Thyroid gland (tissue), 4 donors: ENCODE measurements at places on chromosomes 1 and 21.
A peak's percentile ranks its signal among the peaks of the same experiment; 100 is the strongest.

- no peak for DNase-seq
These were observed 65.3 kb downstream of the SUSD4 start for GRCh38 chr1:223298701-223299100.

- no peak for DNase-seq
These were observed 151.6 kb upstream of the ZNF644 start for GRCh38 chr1:91173346-91173890.

GRCh38 chr1:67894981-67895735 is 61.9 kb upstream of the GNG12 start:
- no peak for DNase-seq

GRCh38 chr1:236313427-236313826 is 31.7 kb upstream of the ERO1B start:
- no peak for DNase-seq

DNA sequence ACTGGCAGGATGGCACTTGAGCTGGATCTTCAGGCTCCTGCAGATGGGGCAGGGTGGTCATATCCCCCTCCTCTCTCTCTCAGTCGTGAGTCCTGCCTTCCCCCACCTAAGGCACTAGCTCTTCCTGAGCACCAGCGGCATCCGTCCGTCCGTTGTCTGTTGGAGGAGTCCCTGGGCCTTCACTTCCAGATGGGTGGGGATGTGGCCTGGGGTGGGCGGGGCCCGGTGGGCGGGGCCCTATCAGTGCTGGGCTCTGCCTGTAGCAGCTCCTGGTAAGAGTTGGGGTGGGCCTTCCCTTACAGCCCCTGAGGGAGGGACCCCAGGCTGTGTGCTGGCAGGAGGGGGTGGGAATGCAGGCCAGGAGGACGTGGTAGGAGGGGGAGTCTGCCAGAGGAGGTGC is 10.3 kb downstream of the LDLRAD2 start:
- no peak for DNase-seq

DNA sequence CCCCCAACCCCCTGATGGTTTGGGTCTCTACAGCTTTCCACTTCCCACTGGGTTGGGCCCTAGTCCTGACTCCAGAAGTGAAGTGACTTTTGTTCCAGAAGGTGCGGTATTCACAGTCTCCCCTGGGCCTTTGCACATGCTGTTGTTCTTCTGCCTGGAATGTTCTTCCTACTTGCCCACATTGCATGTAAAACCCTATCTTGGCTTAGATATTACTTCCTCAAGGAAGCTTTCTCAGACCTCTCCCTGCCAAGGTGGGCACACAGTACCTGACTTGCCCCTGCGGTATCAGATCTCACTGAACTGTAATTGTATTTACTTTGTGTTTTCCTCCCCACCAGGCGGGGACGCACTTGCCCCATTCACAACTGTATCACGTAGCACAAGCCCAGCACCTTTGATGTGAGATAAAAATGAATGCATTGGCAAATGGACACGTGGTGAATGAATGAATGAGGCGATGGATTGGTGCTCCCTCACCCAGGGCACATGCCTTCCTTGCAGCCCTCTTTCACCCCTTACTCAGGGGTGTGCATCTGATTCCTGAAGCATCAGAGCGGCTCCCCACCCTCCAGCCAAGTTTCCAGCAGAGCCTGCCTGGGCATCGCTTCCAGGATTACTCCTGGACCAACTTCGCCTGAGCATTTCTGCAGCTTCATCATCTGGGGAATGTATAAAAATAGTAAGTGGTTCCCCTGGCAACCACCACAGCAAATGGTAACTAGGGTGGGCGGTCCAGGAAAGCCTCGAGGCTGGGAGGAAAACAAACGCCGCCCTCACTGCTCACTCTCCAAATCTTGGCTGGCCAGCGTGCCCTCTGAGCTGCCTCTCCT is 19.8 kb downstream of the NENF start:
- no peak for DNase-seq

DNA sequence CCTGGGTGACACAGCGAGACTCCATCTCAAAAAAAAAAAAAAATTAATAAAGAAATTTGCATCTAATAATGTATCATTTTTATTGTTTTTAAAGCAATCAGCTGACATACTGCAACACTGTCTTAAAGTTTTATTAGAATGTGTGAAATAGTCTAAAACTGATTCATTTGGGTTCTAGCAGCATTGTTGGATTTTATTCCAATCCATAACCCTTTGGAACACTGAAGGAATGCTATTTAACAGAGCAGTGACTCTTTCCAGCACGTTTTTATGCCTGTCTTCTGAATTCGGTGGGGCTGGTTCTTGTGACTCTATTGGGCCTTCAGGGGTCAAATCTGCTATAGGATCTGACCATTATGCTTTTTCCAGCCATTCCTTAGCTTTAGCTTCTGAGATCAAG is 18.2 kb upstream of the FMO4 start:
- DNase-seq, result no peak

DNA sequence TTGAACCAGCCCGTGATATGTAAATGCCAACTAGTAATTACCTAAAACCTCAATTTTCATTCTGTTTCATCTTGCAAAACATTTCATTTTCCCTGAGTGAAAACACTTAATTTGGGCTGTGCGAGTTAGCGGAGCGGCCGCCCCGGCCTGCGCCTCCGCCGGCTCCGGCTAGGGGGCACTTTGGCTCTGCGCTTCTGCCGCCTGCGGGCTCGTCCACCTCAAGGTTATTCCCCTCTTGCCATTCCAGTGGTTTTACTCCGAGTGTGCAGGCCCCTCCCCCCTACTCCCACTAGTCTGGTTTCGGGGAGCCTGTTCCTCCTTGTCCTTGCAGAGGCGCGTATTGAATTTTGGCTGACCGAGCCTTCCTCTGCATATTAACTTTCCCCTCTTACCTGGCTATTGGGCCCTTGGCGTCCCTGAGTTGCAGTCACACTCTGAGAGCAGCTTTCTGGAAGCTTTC is 55.6 kb downstream of the PEX14 start:
- peak; percentile 90 for DNase-seq

DNA sequence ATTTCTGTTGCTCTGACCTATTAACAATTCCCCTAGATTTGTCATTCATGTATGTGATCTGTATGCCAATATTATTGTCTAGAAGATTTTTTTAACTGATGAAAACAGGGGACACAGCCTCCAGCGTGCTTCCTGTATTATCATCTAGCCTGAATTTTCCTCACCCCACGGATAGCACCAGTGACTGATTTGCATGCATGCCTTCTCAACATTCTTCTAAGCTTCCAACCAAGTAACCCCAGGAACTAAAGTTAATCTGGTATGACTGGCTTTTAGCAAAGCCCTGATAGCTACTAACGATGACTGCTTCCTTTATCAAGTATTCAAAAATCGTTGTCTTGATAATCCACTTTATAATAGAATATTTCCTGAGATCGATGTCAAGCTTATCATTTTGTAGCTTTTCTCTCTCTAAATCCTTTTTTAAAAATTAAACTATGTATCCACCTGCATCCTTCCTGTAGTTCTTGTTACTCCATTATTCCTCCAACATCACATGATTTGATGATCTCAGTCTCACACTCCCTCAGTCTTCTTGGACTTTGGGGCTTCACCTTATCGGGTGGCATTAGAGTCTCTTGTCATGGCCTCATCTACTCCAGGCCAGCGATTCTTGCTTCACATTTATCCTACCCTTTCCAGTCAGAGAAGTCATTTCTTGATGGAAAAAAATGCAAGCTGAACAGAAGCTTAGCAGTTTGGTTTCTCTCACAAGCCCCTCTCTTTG is 19.0 kb downstream of the BCAR3 start:
- DNase-seq, result no peak

DNA sequence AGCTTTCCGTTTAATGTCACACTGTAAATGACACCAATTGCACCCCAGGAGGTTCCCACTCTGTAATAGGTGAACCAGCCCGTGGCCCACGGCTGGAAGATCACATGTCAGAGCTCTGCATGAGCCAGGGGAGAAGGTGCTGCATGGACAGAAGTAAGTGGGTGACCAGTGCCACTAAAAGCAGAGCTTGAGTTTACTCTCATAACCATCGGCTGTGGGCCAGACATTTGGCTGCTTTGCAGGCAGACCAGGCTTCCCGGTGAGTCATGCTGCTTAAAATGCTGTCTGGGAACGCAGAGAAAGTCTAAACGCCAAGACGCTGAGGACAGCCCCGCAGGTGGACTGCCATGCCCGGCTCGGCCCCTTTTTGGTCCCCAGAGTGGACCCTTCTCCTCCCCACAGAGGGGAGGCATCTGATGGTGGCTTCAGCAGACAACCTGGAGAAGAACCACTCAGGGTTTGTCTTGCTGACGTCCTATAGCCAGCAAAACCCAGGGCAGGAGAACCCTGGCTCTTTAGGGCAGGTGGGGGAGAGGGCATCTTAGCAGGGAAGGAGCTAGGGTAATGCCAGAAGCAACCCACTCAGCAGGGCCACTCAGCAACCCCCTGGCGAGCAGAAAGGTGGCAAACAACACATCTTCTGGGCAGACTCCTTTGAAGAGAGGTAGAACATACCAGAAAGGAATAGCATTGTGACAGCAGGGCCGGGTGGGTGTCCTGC is 7.3 kb downstream of the KIAA2013 start:
- DNase-seq, result no peak

DNA sequence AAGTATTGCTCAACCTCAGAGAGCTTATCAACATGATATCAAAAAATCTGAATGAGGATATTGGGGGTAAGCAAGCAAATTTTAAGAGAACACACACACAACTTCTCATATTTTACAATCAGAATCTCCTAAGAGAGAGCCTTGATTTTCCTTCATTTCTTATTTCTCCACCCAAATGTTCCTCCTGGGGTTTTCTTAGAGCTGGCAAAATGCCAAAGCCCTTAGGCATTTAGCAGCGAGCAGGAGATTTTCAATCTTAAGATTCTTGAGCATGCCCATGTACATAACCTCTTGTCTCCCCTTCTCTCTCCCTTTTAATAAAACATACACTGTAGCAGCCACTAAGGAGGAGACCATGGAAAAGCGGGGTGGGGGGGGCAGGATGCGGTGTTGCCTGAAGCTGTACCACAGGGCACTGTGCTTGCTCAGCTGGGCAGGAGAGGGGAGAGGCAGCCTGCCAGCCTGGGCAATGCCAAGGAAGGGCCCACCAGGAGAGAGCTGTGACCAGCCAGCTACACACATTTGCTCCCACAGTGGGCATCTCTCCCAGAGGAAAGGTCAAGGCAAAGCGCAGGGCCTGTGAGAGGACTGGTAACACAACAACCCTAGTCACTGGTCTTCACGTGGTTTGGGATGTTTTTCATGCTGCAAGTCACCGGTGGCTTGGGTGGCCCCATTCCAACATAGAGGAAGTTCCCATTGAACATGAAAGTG is 4.3 kb downstream of the BRINP2 start:
- peak; percentile 54 for DNase-seq

DNA sequence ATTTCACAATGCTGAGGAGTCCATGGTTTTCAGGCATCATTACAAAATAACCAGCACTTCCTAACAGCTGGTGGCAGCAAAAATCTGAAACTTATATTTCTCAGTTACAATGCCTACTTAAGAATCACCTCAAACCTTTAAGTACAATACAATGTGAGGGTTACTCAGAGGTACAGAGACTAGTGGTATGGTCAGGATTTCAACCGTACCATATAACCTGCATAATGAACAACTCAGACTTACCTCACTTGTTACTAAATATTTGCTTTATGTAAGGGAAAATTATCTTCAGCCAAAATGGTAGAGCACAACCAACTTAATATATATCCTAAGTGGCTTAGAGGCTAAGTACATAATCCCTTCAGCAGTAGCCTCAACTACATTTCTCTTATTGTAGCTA is 344.5 kb downstream of the SMYD3 start:
- DNase-seq, result no peak

DNA sequence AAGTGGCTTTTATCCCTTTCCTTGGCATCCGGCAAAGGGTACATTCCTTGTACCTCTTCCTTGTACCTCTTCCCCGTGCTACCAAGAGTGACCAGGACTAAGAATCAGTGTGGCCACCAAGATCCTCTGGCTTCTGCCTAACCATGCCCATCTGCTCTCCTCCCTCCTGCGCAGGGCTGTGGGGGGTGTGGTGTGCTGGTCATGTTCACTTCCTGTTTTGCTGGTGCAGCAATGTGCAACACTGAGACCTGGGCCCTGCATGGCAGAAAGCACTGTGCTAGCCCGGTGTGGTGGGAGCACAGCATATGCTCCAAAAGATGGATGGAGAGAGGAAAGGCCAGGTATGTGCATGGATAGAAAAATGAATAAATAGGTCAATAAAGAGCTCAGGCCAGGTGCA is 33.3 kb upstream of the TENT5C start:
- DNase-seq, result no peak

DNA sequence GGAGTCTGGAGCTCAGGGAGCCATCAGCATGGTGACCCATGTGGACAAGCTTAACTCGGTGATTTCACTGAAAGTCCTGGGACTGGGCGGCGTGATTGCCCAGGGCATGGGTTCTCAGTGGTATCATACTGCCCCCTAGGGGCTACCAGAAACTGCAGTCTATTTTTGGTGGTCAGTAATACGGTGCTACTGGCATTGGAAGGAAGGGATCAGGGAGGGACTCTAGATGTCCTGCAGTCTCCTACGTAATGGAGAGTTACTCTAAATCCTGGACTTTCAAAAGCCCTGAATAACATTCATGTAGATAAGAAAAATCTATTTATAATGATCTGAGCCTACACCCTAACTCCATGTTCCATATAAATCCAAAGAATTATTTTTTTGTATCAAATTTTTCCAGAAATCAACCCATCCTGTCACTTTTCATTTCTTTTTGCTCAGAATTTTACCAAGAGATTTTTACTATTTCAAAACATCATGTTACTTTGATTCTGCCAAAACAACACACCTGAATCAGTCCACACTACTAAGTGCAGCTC is 37.3 kb downstream of the PABPC4 start:
- peak; percentile 75 for DNase-seq

DNA sequence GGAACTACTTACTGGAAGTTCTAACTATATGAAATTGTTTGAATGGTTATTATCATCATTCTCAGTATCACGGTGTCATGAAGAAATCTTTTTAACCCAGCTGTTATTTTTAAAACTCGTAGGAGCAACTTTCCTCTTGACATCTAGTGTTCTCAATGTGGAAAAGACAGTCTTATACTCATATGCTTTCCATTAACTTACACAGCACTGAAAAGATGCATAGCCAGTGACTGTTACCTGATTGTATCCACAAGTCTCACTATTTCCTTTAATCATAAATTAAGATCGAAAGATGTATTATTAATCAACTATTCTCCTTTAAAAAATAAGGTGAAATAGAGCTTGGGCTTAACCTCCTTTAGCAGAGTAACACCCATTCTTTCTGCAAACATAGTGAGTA is 59.7 kb upstream of the TNFSF4 start:
- no peak for DNase-seq

GRCh38 chr1:22751124-22751531 is 40.5 kb downstream of the EPHB2 start:
- peak; percentile 76 for DNase-seq
